ENCODE measurements at places on chromosomes 7 and 10. TPM values are rescaled to one million over a fixed set of nuclear protein-coding genes. Genes with fewer than 3 reads are reported as not detected.

The TLX1 gene
- total RNA-seq = 0.34 TPM

The PUS7 gene
- total RNA-seq = 9.6 TPM

GRCh38 chr10:4851846-4852245 is 25.8 kb downstream of the AKR1E2 start:
- peak; percentile 87 for DNase-seq

The BHLHA15 gene
- 90.9 TPM for total RNA-seq

The DOCK4 gene
- total RNA-seq = 37.4 TPM

DNA sequence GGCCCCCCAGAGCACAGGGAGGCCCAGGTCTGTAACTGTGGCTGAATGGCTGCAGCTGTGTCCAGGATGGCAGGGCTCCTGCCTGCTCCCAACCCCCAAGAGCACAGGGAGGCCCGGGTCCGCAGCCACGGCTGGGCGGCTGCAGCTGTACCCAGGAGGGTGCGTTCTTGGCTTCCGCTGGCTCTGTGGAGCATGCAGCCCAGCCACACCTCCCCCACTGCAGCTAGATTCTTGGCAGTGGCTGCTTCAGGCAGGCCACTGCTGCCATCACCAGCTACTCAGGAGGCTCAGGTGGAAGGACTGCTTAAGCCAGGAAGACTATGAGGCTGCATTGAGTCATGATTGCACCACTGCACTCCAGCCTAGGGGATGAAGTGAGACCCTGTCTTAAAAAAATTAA is 27.9 kb downstream of the C7orf25 start:
- DNase-seq = peak; percentile 63

The HDAC9 gene
- 31.9 TPM for total RNA-seq

The NUTM2A gene
- 3.6 TPM for total RNA-seq

- no peak for DNase-seq
Measured at GRCh38 chr7:1366801-1367405, 92.4 kb downstream of the MICALL2 start.

- no peak for DNase-seq
Measured at GRCh38 chr10:91088300-91089140, 131.9 kb upstream of the PCGF5 start.

The ICA1 gene
- 51.0 TPM for total RNA-seq

DNA sequence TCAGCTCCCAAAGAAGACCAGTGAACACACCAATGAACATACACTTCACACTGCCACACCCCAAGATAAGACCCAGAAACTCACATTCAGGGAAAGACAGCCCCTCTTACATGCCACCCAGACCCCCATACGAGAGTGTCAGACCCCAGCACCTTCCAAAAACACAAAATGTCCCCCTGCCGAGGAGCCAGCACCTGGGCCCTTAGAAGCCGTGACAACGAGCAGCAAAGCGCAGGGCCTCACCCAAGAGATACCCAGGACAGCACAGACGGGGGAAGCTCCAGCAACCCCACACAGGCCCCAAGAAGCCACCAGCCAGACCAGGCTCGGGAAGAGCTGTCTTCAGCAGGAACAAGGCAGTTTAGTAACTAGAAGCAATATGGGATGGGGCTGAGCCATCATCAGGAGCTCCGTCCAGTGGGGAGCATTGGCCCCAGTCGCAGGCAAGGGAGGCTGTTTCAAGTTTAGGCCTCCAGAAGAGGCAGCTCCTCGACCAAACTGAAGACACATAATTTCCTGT is 243.6 kb downstream of the PTPRN2 start:
- peak; percentile 1 for DNase-seq

- DNase-seq = no peak
Measured at GRCh38 chr7:142784716-142785115, 13.9 kb downstream of the PRSS2 start.

Measured in prostate gland (tissue), 2 donors.